ENCODE measurements at places on chromosomes 2 and 18. TPM values are rescaled to one million over a fixed set of nuclear protein-coding genes. Genes with fewer than 3 reads are reported as not detected.

LYPD6 gene
- total RNA-seq, result 3.5 TPM

INO80D gene
- 27.8 TPM for total RNA-seq

VWA3B gene
- total RNA-seq, result 3.9 TPM

SLC16A14 gene
- total RNA-seq, result 20.4 TPM

RNMT gene
- 12.6 TPM for total RNA-seq

ZNF236 gene
- total RNA-seq, result 11.4 TPM

INHBB gene
- total RNA-seq, result 0.47 TPM

EPAS1 gene
- 226 TPM for total RNA-seq

ARHGAP15 gene
- total RNA-seq, result 2.2 TPM

PNO1 gene
- 10.5 TPM for total RNA-seq

EFEMP1 gene
- 34.1 TPM for total RNA-seq

ALPP gene
- 0.15 TPM for total RNA-seq

NT5DC4 gene
- total RNA-seq, result not detected

MAP3K19 gene
- not detected for total RNA-seq
